ENCODE measurements at places on chromosomes 4 and X. TPM values are rescaled to one million over a fixed set of nuclear protein-coding genes. Genes with fewer than 3 reads are reported as not detected.

DNA sequence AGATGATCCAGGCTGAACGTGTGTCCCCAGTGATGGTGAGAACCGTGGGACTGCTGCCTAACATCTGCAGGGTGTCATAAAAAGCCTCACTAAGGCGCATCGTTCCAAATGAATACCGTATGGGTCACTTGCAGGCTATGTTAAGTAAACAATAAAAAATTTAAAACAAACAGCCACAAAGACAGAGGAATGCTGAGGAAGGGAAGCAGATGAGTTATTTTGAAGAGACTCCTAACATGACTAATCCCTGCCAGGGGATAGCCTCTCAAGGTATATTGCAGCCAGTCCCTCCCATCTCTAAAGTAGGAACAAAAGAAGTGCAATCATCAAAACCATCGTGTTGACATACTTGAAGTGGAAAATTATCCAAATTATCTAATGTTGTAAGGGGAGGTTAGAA, 83.8 kb downstream of the UNC5C start:
- no peak for DNase-seq

GRCh38 chrX:11908371-11908770, 150.3 kb downstream of the MSL3 start:
- no peak for DNase-seq

The RTL3 gene
- polyA plus RNA-seq: 0.03 TPM

DNA sequence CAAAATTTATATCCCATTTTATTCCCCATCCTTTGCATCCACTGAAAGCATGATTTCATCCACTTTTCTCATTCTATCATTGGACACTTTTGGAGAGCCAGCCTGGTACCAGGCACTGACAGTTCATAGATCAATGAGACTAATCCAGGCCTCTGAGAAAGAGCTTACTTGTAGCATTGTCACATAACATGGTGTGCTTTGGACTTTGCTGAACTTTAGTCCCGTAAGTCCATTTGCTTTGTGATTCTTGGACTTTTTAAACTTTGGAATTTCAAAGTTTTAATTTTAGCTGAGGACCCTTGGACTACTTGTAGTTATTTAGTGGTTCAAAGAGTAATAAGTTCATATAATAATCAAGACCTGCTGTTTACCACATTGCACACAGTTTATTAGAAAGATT, 11.5 kb downstream of the LIAS start:
- DNase-seq: no peak

The CLDN34 gene
- not detected for polyA plus RNA-seq

DNA sequence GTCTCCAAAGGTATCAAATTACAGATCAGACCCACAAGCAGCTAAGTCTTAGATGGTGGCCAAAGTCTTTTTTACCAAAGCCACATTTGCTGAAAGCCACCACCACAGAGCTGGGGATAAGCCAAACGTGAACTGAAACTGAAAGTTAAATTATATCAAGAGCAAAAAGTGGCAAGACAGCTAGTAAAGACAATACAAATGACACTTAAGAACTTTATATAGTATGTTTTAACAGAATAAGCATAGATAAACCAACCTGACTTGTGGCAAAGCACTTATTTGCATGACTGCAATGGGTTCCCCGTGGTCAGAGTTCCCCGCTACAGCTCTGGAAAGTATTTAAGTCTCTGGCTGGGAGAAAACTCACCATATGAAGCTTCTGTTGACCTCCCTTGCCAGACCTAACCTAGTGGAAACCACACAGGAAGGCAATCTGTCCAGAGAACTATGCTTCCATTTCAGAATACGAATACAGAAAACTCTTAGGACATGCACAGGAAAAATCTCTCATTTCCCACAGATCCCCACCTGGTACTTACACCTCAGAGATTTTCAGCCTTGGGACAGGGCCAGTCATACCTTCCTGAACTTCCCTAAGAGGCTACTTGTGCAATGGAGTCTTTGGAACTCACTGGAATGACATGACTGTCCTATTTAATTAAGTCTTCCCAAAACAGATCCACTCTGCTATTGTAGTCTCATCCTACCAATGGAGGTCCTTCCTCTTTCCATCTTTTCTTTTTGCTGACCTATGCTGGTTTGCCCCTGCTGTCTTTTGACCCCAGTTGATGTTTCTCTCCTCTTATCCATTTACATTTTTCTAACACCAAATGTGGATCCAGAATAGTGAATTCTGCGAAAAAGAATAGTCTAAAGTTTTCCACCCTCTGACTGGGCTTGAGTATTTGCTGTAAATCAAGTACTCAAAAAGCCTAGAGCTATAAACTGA, 225.1 kb downstream of the NR3C2 start:
- DNase-seq: no peak

DNA sequence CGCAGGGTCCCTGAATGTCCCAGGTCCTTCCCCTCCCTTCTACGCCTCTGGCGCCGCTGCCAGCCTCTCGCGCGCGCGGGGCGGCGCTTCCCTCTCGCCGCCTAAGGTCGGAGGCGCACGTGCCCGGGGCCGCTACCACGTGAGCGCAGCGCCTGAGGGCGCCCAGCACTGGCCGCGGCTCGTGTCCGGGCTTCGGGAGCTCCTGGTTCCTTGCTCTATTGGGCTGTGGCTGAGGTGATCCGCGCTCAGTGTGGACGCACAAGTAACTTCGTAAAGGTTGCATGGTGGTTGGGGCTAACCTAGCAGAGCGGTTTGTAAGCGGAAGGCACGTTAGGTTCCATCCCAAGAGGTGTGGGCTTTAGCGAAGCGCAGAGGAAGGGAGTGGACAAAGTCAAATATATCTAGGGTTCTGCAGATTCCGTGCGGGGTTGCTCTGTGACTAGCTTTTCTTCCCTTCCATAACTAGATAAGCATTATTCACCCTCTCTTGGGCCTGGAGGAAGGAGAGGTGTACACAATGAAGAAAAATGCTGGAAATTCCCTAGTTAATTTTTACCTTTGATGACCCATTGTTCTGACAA, 1.8 kb downstream of the TLL1 start:
- no peak for DNase-seq

DNA sequence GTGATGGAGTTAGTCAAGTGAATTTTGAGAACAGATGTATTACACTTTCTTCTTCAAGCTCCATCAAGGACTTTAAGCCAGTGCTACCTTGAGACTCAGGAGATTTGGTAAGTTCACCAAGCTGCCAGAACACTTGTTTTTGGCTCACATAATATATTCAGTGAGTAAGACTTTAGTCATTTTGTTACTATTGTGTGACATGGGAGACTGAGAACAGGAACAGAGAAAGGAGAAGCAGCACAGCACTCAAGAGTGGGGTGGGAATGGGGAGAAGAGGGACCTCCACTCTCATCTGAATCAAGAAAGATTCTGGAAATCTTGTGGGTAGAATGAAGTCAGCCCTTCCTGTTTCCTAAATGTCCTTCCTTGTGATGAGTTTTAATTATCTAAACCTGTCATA, 87.3 kb upstream of the TET2 start:
- DNase-seq: no peak

GRCh38 chr4:61782133-61782532, 582.0 kb downstream of the ADGRL3 start:
- no peak for DNase-seq

- no peak for DNase-seq
These were observed 1651.4 kb upstream of the IGFBP7 start for GRCh38 chr4:58761563-58761962.

The BMX gene
- 3.3 TPM for polyA plus RNA-seq

DNA sequence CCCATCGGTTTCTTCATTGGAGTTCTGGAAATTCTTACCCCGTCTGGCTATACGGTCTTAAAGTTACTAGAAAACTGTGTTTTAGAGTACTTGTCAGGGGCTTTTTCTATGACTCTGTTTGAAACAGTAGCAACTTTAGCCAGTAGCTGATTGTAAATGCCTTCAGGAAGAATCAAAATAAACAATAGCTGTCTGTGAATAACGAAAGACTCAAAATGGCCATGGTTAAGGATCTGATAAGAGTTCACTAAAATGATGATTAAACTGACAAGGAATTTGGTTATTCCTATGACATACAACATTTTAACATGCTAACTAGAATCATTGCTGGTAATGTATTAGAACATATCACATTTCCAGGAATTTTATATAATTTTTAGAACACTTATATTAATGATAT, 191.0 kb downstream of the EVC2 start:
- no peak for DNase-seq

DNA sequence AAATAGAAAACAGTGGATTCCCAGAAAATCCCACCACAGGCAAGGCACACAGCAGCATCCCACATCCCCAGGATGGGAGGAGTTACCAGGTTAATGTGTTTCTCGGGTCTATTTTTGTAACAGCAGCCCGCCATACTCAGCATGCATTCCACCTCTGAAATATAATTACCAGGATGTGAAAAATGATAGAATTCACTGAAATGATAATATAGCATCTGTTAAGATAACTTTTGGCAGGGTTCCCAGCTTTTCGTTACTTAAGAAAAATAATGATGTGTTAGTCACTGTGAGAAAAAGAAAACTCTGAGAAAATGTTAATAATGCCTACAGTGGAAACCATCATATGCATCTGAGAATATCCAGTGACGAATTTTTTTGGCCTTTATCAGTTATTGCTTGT, 87.1 kb downstream of the VCX2 start:
- peak; percentile 14 for DNase-seq

- DNase-seq: no peak
These were observed 84.1 kb downstream of the BMPR1B start for GRCh38 chr4:94841864-94842221.

DNA sequence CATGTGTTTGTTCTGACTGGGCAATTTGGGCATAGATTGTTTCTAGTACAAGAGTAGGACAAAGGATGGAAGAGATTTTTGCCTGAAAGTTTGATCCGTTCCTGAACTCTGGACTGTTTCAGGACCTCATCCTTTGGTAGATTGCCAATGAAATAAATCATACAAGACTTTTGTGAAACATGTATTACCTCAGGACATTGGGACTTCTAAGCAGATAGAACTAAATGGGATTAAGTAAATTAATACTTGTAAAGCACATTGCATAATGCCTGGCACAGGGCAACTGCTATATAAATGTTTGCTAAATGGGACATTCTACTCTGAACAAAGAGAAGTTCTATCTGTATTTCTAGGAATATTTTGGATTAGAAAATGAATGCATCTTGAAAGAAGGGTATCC, 164.8 kb upstream of the RPS6KA3 start:
- DNase-seq: no peak

The MAGEA9B gene
- polyA plus RNA-seq: not detected

- no peak for DNase-seq
These were observed 93.1 kb downstream of the DOCK11 start for GRCh38 chrX:118588715-118589114.

GRCh38 chr4:48720459-48720858, 59.6 kb downstream of the FRYL start:
- DNase-seq: no peak

The ETDB gene
- polyA plus RNA-seq: not detected

- DNase-seq: no peak
These were observed 17.9 kb upstream of the NSUN7 start for GRCh38 chr4:40731792-40732245.

- DNase-seq: no peak
These were observed 272.6 kb downstream of the TRIML1 start for GRCh38 chr4:188411805-188412204.

- no peak for DNase-seq
These were observed 54.9 kb upstream of the TAB3 start for GRCh38 chrX:30943984-30944383.

The MXRA5 gene
- 9.4 TPM for polyA plus RNA-seq

The PCYT1B gene
- 1.4 TPM for polyA plus RNA-seq

DNA sequence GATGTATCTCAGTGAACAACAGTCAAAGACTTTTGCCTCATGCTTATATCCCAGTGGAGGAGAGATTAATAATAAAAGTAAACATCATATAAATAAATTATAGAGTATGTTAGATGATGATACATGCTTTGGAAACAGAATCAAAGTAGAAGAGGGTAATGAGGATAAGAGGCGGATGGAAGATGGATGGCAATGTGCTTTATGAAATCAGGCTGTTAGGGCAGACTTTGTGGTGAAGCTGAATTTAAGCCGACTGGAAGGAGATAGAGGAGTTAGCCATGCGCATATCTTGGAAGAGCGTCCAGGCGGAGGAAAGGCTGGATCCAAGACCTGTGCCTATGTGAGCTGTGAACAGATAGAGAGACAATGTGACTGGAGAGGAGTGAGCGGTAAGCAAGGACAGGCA, 74.9 kb upstream of the GUCY1A1 start:
- DNase-seq: no peak

- DNase-seq: no peak
These were observed 3.5 kb upstream of the EDNRA start for GRCh38 chr4:147477439-147477838.

The SLC10A6 gene
- polyA plus RNA-seq: 1.2 TPM

DNA sequence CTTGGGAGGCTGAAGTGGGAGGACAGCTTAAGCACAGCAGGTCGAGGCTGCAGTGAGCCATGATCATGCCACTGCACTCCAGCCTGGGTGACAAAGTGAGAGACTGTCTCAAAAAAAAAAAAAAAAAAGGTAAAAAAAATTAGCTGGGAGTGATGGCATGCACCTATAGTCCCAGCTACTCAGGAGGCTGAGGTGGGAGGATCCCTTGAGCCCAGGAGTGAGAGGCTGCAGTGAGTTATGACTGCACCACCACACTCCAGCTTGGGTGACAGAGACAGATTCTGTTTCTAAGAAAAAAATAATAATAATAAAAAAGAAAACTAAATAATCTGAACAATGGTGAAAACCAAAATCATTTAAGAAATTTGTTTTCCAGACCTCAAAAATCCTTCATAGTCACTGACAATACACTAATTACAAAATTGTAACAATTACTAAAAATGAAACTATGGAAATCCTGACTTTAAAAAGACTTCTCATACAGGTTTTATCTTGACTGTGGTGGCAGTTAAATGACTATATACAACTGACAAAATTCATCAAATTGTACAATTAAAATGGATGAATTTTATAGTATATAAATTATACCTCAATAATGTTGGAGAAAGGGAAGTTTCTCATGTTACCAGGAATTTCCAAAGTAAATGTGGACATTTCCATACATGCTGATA, 31.3 kb downstream of the PHF8 start:
- no peak for DNase-seq

- no peak for DNase-seq
These were observed 142.8 kb upstream of the EOLA2 start for GRCh38 chrX:150081076-150081475.

- DNase-seq: no peak
These were observed 160.6 kb downstream of the BCOR start for GRCh38 chrX:39936886-39937770.

- DNase-seq: peak; percentile 41
These were observed 177.7 kb downstream of the RBM46 start for GRCh38 chr4:154958621-154959358.

- no peak for DNase-seq
These were observed 157.3 kb downstream of the PRDM5 start for GRCh38 chr4:120765260-120765680.

The IGFBP7 gene
- 1,554 TPM for polyA plus RNA-seq

- DNase-seq: no peak
These were observed 8.6 kb upstream of the ZXDA start for GRCh38 chrX:57918750-57919436.

The HTR2C gene
- polyA plus RNA-seq: 0.01 TPM

Measured in urinary bladder (tissue), 4 donors.